Calu3 (cell line): ENCODE measurements at places on chromosomes 3 and 15. TPM values are rescaled to one million over a fixed set of nuclear protein-coding genes. Genes with fewer than 3 reads are reported as not detected.

- no peak for DNase-seq
These were observed 104.6 kb upstream of the HES1 start for GRCh38 chr3:194031349-194031748.

DNA sequence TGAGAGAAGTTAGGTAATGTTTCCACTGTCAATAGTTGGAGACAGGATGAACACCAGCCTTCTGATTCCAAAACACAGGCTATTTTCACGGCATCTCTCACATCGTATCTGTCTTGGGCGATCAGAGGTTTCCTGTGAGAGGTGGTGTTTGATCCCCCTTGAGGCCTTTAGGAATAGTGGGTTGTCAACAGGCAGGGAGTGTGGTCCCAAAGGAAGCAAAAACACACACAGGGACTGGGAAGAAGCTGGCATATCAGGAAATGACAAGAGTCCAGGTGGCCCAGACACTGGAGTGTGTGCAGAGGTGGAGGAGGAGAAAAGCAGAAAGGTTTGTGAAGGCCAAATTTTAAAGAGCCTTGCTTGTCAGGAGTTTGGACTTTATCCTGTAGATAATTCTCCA, 6.6 kb upstream of the MAGEF1 start:
- no peak for DNase-seq

DNA sequence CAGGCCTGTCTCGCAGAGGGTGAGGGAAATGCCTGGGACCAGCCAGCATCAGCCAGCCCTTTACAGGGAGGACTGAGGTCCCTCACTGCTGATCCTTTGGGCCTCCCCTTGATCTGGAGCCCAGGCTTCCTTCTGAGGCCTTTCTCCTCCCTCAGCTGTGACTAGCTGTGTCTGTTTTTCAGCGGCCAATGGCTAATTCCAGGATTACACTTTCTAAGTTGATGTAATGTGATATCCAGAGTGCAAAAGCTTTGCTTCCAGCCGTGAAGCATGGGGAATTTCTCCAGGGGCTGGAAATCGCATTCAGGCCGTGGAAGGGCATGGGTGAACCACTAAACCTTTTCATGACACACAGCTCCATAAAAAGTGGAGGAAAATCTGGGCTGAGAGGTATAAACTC, 157.6 kb downstream of the SHQ1 start:
- no peak for DNase-seq

GRCh38 chr3:55252921-55253320, 234.2 kb downstream of the WNT5A start:
- DNase-seq: no peak

- DNase-seq: peak; percentile 89
These were observed 253.0 kb upstream of the RASGRP1 start for GRCh38 chr15:38817427-38818156.

DNA sequence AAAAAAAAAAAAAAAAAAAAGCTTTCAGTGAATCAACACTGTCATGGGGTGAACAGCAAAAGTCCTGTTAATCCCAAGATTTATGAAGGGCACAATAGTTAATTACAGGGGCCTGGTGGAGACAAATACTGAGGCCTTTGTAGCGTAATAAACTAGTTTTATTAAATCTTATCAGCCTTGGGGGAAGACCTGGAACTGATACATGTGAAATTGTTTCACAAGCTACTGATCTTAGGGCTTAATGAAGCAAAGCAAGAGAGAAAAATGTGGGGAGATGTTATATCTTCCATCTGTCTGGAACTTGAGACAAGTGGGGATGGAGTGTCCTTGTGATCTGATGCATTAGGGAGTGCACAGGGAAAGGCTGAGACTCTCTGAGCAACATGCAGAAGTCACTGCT, 47.9 kb upstream of the OSBPL11 start:
- DNase-seq: no peak

GRCh38 chr3:12553921-12554391, 2.9 kb upstream of the MKRN2 start:
- peak; percentile 29 for DNase-seq

DNA sequence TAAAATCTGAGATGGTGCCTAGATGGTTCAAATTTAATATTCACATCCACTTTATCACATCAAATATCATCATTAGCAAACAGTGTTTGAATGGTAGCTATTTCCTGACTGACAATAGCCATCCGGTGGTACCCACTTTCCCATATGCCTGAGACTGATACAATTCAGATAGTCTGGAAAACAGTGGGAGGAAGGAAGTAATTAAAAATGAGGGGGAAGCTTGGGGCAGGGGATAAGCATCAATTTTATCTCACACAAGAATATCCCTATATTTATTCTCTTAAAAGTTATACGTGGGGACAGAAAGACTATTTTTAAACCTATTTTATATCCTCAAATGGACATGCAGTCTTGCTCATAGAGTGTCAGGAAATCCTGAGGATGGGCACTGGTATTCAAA, 122.5 kb upstream of the GAP43 start:
- no peak for DNase-seq

DNA sequence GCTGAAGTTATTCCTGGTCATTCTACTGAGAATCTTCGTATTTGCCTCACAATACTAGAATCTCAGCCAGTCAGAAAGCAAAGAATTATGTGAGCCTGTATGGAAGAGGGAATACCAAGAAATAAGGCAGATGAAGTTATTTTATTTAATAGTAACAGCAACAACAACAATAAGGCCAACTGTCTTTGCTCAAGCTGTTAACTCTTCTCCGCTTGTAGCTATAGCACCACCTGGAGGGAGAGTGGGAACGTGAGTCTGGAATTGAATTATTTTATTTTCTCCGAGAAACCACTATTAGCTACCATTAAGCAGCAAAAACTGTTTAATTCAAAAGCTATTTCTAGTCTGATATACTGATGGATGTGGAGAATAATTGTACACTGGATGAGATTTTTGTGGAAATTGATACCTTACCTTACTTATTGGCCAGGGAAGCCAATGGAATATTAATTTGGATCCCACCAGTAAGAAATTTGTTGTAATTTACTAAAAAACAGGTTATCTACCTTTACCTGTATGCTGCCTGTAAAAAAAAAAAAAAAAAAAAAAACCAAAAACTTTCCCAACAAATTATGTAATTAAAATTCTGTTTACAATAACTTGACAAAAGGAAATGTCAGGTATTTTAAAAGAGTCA, 50.1 kb downstream of the CALML4 start:
- peak; percentile 63 for DNase-seq

GRCh38 chr3:140859592-140860336, 81.9 kb upstream of the SLC25A36 start:
- DNase-seq: no peak

DNA sequence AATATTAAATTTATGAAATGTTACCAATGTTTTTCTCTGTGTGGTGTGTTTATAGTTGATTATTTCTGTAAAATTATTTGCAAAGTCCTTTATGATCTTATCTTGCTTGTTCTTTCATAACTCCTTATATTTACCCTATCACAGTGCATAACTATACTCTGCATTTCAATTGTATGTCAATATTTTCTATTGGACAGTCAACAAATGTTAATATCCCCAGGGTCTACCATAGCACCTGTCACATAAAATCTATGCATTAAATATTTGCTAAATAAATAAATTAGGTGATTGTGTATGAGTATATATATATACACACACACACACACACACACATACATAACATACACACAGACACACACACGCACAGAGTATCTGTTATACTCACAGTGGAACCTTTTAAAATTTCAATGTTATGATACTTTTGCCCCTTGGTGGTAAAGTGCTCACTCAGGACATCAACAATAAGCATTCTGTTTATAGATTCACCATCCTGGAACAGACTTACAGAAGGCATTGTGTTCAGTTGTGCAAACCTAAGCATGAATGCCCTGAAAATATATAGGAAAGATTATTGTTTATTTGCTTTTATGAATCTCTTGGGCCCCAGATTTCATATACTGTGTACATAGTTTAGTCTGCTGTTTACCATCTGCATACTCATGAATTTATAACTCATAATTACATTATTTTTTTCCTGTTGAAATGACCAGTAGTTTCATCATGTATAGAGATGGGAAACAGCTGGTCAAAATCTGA, 443.7 kb downstream of the EPHA6 start:
- DNase-seq: no peak

GRCh38 chr3:107992976-107993684, 97.7 kb downstream of the CD47 start:
- peak; percentile 67 for DNase-seq

DNA sequence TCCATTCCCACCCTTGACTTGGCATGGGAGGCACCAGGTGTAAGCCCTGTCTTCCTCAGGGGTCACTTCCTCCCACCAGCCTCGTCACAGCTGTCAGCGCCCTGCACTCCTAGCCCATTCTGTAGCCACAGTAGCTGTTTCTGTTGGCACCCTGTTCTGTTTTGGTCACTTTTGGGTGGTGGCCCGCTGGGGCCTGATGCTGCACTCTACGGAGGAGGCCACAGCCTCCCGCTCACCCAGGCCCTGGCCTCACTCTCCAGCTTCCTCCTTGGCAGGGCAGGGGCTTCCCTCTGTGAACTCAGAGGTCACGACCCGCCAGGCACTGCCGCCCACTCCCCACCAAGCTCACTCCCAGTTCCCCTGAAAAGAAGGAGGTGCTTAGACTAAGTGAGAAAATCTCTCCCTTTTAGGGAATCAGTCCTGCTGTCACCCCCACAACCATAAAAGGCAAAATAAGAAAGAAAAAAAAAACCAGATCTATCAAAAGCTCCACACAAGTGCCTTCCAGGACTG, 68.4 kb downstream of the MGLL start:
- DNase-seq: no peak

GRCh38 chr15:75177360-75178071, 24.2 kb upstream of the C15orf39 start:
- DNase-seq: no peak

- DNase-seq: no peak
These were observed 1.7 kb upstream of the CLN6 start for GRCh38 chr15:68231102-68231818.

DNA sequence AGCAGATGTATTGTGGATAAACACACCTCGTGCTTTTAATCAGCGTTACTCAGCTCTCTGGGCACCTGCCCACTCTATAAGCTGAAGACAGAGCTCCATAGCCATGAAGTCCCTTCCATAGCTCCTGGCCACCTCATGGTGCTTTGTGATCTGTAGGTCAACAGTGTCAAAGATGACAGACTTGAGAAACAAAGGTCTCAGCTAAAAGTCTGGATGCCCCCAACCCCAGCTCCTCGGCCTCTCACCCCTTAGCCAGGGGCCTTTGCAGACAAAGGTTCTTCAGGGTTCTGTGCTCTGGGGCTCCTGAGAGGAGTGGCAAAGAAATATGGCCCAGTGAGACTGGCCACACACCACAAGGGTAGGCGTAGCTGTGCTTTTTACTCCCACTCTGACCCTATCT, 168.6 kb downstream of the KLF13 start:
- no peak for DNase-seq

DNA sequence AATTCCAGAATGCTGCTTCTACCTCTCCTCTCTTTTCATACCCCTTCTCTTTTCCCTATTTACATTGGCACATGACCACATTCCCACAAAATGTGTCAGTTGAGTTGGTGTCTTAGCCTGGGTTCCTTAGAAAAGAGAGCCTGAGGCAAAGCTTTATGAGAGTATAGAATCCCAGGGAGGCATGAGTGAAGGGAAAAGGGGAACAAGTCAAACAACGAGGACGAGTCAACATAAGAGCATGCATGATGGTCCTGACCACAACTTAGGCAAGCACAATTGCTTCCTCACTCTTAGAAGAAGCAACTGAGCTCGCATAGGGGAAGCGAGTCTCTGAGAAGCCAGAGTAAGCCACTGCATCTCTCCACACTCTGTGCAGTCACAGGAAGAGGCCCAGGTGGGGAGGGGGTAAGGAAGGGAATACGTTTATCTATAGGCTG, 15.4 kb upstream of the ZNF774 start:
- no peak for DNase-seq

DNA sequence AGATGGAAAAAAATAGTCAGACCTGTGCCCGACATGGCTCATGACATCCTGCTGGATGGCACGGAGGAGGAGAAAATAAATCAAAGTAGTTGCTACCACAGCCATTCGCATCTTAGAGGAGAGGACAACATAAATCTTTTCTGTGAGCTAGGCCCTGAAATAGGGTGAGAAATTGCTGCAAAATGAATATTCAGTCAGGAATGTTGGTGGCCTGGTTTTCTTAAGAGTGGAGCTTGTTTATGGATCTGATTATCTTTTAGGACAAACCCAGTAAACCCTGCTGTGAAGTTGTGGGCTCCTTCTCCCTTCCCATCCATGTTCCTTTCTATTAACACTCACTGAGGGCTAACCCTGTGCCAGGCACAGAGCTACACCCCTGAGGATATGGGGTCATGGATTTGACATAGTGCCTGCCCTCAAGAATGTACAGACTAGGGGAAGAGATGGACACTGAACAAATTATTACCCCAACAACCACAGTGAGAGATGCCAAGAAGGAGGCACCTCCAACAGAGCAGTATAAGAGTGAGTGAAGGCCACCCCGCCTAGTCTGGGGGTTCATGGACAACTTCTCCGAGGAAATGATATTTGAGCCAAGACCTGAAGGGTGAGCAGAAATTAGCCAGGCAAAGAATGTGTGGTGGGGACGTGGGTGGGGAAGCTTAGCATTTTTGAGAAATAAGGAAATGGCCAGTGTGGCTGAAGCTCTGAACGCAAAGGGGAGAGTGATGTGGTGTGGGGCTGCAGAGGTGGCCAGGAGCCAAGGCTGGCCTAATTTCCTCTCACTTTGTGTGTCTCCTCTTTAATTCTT, 68.9 kb upstream of the ARL8B start:
- DNase-seq: no peak

DNA sequence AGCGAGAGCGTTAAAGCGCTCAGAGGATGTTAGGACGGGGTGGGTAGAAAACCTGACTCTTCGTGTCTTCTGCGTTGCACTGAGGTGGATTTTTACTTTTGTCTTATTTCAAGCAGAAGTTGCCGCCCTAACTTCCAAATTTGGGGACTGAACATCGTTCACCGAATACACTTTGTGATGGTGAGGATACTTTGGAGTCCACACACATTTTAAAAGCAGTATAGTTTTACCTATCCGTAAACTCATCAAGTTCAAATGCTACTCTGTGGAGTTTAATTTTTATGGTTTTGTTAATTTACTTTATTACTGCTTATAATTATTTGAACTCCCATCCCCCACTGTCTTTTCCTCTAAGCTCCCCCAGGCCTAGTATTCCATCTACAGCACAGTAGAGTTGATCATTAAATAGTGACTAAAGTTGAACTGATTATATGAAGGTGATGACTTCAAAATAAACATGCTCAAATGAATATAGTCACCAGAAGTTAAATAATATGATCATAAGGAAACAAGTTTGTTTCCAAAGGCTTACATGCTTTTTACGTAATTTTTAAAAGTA, 617 bp upstream of the EOGT start:
- no peak for DNase-seq

DNA sequence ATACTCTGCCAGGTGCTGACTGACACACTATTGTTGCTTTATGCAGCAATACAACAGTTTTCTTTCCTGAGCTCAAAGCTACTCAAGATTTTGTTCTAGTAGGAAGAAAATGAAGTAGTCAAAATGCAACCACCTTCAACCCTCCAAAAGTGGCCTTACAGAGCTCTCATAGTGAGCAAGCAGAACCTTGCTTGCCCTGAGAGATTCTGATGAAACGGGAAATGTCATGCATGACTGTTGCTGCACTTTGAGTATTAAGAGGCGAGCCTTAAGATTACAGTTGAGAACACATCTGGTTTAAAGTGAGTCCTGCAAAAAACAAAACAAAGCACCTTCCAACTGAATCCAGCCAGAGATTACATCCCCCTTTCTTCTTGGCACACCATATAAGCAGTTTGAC, 29.7 kb downstream of the MINDY4B start:
- DNase-seq: no peak

PAQR5 gene
- total RNA-seq: 1.8 and 2.5 TPM in 2 replicates

FEZF2 gene
- total RNA-seq: not detected in 2 replicates

RASGRP1 gene
- 9.0 and 15.1 TPM in 2 replicates for total RNA-seq

B3GNT5 gene
- total RNA-seq: 42.9 and 43.6 TPM in 2 replicates

SPATA12 gene
- 0.47 and 0.64 TPM in 2 replicates for total RNA-seq

RFC4 gene
- 94.8 and 107 TPM in 2 replicates for total RNA-seq

SPRED1 gene
- total RNA-seq: 16.1 and 16.4 TPM in 2 replicates

ZIC4 gene
- not detected in 2 replicates for total RNA-seq
